ENCODE measurements at places on chromosomes 3 and 15.

- no peak for DNase-seq
These were observed 4.9 kb upstream of the PAK6 start for GRCh38 chr15:40233727-40234577.

GRCh38 chr3:105729667-105730066 lies 139.1 kb downstream of the CBLB start:
- peak; percentile 26 for DNase-seq

GRCh38 chr3:156867174-156867573 lies 41.0 kb downstream of the LEKR1 start:
- no peak for DNase-seq

- no peak for DNase-seq
These were observed 101.5 kb downstream of the PTPRG start for GRCh38 chr3:61662861-61663260.

DNA sequence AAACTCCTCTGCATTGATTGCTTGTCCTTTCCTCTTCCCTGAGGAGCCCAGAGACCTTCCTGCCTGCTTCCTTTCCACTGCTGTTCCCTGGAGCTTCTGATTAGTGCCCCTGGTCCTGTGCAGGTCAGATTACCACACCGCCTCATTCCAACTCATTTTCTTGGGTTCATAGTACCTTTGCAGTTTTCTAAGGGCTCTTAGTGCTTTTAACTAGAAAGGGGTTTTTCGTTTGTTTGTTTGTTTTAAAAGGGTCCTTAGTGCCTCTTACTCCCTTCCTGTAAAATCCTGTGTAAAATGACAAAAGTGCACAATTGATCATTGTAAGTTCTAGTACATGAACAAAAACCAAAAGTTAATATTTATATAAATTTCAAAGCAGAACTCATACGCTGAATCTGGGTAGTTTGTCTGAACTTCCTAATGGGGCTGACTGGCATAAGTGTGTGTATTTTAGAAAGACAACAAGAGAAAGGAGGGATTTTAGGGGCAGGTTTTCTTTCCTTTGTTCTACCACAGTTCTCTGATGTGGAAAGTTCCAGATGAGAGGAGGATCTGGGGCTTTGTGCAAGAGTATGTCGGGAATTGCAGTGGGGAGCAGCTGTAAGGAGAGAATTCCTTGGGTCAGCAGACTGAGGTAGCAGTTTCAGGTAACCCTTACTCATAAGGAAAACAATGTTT lies 30.6 kb downstream of the SNRK start:
- DNase-seq, result no peak

GRCh38 chr15:56272454-56272853 lies 28.8 kb upstream of the RFX7 start:
- DNase-seq, result no peak

- DNase-seq, result no peak
These were observed 157.9 kb downstream of the FOXP1 start for GRCh38 chr3:71425491-71426071.

- DNase-seq, result no peak
These were observed 198.4 kb downstream of the ADAMTS17 start for GRCh38 chr15:100143378-100143777.

DNA sequence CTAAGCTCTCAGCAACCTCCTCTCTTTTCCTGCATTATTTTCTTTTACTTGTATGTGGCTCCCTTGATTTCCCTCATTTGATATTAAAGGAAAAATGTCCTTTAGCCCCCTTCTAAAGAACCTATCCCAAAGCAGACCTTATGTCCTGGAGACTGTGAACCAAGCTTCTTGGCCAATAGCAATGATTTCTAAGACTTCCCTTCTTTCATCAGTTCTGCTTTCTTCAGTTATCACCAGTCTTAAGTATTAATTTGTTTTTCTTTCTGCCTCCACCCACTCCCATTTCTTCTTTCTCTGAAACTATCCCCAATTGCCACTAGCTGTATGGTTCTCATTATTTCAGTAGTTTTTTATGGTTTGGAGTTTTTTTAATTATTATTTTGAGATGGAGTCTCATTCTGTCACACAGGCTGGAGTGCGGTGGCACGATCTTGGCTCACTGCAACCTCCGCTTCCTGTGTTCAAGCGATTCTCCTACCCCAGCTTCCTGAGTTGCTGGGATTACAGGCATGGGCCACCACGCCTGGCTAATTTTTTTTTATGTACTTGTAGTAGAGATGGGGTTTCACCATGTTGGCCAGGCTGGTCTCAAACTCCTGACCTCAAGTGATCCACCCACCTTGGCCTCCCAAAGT lies 12.1 kb downstream of the TMOD3 start:
- no peak for DNase-seq

- no peak for DNase-seq
These were observed 245.1 kb downstream of the PCCB start for GRCh38 chr3:136495213-136495612.

GRCh38 chr15:98080791-98081190 lies 120.3 kb downstream of the ARRDC4 start:
- no peak for DNase-seq

GRCh38 chr3:185837414-185837813 lies 12.6 kb upstream of the IGF2BP2 start:
- DNase-seq, result no peak

- DNase-seq, result no peak
These were observed 85.2 kb downstream of the FAM174B start for GRCh38 chr15:92570391-92570790.

- no peak for DNase-seq
These were observed 110.6 kb upstream of the DCBLD2 start for GRCh38 chr3:99012051-99012450.

DNA sequence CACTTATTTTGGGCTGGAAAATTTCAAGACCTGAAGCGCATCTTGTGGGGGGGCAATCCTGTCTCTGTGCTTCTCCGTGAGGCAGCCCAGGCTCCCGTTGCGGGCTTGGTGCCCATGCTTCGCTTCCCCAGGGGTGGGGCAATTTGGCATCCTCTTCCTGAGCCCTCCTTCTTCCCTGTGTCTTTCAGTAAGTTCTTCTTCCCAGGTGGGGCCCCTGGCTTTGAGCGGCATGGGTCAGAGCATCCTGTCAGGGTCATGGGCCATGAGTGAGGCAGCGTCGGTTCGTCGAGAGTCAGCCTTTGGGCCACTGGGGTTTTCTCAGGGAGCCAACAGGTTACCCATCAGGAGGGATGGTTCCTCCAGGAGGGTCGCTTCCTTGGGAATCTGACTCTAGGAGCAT lies 200.7 kb downstream of the UBE3A start:
- DNase-seq, result no peak

DNA sequence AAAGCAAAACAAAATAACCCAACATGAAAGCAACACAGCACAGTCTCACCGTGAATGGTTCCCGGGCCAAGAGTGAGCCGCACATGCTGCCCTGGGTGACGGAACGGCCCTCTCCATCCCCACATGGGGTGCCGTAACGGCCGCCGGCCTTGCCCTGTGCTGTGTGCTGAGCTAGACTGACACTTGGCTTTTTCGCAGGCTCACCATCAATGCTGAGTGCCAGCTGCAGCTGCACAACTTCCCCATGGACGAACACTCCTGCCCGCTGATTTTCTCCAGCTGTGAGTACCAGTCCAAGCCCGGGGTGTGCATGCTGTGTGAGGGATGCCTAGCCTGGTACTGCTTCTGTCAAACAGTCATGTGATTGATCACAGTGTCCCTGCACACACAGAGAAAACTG lies 357.6 kb downstream of the GABRG3 start:
- no peak for DNase-seq

DNA sequence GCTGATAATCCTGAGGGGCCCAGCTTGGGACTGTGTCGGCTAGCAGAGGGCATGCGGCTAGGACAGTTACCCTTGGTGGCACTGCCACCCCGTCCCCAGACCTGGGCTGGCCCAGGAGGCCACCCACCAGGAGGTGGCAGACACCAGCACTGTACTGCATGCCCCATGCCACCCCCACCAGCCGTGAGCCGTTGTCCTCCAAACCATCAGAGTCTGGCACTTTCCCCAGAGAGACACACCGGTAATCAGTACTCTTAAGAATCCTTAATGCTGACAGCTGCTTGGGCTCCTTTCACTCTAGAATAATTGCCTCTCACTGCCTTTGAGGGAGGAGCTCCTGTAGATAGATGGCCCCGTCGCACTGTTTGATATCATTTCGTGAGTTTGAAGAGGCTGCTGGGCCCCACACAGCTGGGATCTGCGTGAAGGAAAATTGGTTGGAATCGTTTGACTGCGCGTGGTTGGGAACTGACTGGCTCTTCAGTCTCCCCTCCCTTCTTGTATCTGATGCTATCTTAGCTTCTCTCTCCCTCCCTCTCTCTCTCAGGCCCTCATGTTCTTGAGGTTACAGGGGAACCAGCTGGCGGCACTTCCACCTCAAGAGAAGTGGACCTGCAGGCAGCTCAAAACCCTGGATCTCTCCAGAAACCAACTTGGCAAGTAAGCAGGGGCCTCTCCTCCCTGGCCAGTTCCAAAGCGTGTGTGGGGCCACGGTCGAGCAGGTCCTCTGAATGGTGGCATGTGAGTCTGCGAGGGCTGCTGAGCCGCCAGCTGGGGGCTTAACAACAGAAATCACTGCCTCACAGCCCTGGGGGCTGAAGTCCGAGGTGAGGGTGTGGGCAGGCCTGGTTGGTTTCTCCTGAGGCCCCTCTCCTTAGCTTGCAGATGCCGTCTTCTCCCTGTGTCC lies 94.9 kb downstream of the LRRK1 start:
- DNase-seq, result no peak

- DNase-seq, result peak; percentile 85
These were observed at the start of gene FSTL1 for GRCh38 chr3:120450600-120451271. Gene FSTL1 (minus strand): TSS chr3:120450992. CDS start chr3:120450746, 246 bp downstream.

DNA sequence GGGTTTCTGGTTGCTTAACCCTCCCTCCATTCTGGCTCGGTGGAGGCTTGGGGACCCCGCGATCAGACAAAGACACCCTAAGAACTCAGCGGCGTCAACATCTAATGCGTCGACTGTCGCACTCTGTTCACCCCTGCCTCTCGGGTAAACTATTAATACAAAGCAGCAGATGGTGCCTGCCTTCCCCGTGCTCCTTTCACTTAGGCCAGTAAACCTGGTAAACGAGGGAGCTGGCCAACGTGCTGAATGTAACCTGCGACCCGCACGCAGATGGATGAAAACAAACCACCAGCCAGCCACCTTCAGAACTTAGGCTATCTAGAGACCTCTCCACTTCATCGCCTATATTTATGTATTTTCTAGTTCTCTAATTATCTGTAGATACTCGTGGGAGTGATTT lies 848 bp upstream of the CADPS start:
- DNase-seq, result peak; percentile 47

GRCh38 chr3:172716476-172716875 lies 5.6 kb upstream of the NCEH1 start:
- DNase-seq, result peak; percentile 25

DNA sequence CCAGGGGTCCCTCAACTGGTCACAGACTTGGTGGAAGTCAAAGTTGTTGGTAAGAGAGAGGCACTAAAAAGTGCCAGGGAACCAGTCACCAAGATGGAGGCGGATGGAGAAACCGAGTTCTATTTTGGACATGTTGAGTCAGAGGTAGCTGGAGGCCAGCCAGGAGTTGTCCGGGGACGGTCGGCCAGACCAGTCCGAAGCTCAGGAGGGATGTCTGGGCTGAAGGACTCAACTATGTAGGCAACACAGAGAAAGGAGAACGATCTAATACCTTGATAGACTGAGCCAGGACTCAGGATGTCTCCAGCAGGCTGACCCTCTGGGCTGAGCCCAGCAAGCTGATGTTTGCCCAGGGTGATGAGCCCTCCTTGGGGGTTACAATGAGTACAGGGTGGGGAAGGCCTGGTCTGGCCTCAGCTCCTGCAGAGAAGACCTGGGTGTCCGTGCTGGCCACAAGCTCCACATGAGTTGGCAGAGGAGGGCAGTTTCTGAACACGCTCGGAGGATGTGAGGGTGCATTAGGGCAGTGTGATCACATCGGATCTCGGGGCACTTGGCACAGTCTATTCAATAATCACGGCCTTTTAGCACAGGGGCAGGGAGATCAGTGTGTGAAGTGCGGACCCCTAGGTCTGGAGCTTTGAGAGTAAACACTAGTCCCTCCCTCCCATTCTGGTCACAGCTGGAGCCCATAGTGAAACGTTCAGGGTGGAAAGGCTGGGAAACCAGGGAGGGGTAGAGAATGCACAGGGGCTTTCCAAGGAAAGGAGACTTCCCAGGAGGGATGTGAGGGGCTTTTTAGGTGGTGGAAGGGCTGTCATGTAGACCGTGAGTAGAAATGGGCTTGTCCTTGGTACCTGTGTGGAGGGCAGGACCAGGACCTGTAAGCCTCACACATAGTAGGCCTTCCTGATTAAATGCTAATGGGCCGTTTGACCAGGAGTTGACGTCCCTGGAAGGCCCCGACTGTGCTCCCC lies 111.9 kb downstream of the ETFA start:
- DNase-seq, result no peak

- DNase-seq, result no peak
These were observed 13.3 kb downstream of the GABPB1 start for GRCh38 chr15:50341616-50342136.

GRCh38 chr3:107001635-107002034 lies 375.6 kb upstream of the CCDC54 start:
- DNase-seq, result no peak

DNA sequence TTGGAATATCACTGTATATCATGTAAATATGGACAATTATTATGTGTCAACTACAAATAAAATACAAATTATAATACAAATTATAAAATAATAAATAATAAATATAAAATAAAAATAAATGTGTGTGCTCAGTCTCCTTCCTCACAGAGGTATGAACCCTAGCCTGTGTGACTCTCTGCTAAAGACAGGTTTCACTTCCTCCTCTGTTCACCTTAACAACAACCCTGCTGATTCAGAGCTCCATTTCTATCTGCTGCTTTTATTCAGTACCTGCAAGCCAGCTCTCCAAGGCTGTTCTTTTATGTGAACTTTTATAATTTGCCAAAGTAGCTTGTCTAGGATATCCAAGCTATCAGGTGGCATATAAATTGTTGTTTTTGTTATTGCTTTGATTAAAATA lies 610.7 kb upstream of the GRM7 start:
- DNase-seq, result no peak

Data from muscle of arm (tissue), 14 donors.